ENCODE measurements at places on chromosomes 12 and 14. TPM values are rescaled to one million over a fixed set of nuclear protein-coding genes. Genes with fewer than 3 reads are reported as not detected.

CEP83 gene
- polyA plus RNA-seq = 2.6 TPM

CD163L1 gene
- 3.5 TPM for polyA plus RNA-seq

ADGRD1 gene
- 3.7 TPM for polyA plus RNA-seq

RERG gene
- polyA plus RNA-seq = 3.1 TPM

NPFF gene
- polyA plus RNA-seq = not detected

CCDC175 gene
- not detected for polyA plus RNA-seq

DNA sequence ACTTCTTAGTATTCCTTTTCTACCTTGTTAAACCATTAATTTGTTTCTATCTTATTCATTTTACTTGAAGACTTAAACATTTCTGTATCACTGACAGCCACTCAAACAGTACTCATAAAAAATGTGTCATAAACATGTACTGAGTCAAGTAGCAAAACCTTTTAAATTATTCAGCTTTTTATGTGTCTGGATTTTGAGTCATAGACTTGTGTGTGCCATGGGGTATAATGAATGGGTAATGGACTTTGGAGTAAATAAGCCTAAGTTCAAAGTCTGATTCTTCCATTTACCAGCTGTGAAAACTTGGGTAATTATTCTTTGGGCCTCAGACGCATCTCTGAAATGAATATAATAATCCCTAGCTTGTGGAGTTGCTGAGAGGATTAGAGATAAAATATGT is 199.0 kb downstream of the RAD51B start:
- H3K4me3 ChIP-seq = no peak overlapping the region
- H3K4me1 ChIP-seq = peaks cover 16% of the 10 kb centered on the region
- no peaks in the 10 kb centered on the region for H3K36me3 ChIP-seq
- H3K27ac ChIP-seq = no peak overlapping the region
- peak; percentile 46 for DNase-seq

GRCh38 chr14:64880221-64881121 is 764 bp upstream of the SPTB start:
- peak overlapping the region; percentile 60 for H3K4me3 ChIP-seq
- H3K27me3 ChIP-seq = peaks cover 74% of the 10 kb centered on the region
- H3K4me1 ChIP-seq = peaks cover 24% of the 10 kb centered on the region
- DNase-seq = peak; percentile 46
- H3K36me3 ChIP-seq = no peaks in the 10 kb centered on the region

GRCh38 chr12:111424793-111425251 is 19.1 kb downstream of the SH2B3 start:
- no peak overlapping the region for H3K4me3 ChIP-seq
- H3K27me3 ChIP-seq = no peaks in the 10 kb centered on the region
- peaks cover 15% of the 10 kb centered on the region for H3K36me3 ChIP-seq
- no peak for DNase-seq
- peaks cover 36% of the 10 kb centered on the region for H3K4me1 ChIP-seq

GRCh38 chr12:59973515-59973914 is 377.7 kb downstream of the SLC16A7 start:
- H3K27me3 ChIP-seq = no peaks in the 10 kb centered on the region
- H3K4me1 ChIP-seq = no peaks in the 10 kb centered on the region
- no peak overlapping the region for H3K4me3 ChIP-seq
- no peaks in the 10 kb centered on the region for H3K36me3 ChIP-seq
- H3K27ac ChIP-seq = no peak overlapping the region

- H3K4me1 ChIP-seq = peaks cover 66% of the 10 kb centered on the region
- H3K4me3 ChIP-seq = peak overlapping the region; percentile 85
- no peaks in the 10 kb centered on the region for H3K36me3 ChIP-seq
- no peak for DNase-seq
- H3K27ac ChIP-seq = peak overlapping the region; percentile 99
Observed at GRCh38 chr12:89350630-89351488, 1.4 kb downstream of the DUSP6 start.

GRCh38 chr14:75614179-75614578 is 35.8 kb downstream of the FLVCR2 start:
- peak overlapping the region; percentile 59 for H3K27ac ChIP-seq
- no peaks in the 10 kb centered on the region for H3K4me1 ChIP-seq
- no peak for DNase-seq
- H3K4me3 ChIP-seq = no peak overlapping the region

GRCh38 chr12:112900298-112901145 is 6.2 kb upstream of the OAS1 start:
- H3K4me3 ChIP-seq = no peak overlapping the region
- H3K4me1 ChIP-seq = no peaks in the 10 kb centered on the region
- no peak overlapping the region for H3K27ac ChIP-seq
- peak; percentile 70 for DNase-seq
- no peaks in the 10 kb centered on the region for H3K27me3 ChIP-seq
- no peaks in the 10 kb centered on the region for H3K36me3 ChIP-seq

DNA sequence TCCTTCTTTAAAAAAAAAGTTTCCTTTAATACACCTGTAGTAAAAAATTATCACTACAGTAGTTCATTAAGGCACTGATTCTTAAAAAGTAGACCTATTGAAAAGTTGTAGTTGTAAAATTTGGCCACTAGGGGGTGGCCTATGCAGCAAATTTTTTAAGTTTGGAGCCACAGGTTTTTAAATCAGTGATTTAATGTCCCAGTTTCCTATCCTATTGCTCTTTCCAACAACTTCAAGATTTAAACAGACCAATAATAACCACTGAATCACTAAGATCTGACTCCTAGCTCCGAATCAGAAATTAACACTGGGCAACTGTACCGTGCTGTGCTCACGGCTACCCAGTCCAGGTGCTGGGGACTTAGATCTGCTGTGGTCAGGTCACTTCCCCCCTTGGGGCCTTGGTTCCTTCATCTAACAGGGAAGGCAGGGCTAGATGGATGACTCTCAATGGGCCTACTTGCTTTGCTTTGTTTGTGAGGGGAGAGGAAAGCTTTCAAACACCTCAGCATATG is 279.3 kb downstream of the MED13L start:
- H3K4me3 ChIP-seq = no peak overlapping the region
- DNase-seq = peak; percentile 75
- H3K4me1 ChIP-seq = no peaks in the 10 kb centered on the region
- H3K27ac ChIP-seq = peak overlapping the region; percentile 8
- H3K36me3 ChIP-seq = peaks cover 64% of the 10 kb centered on the region

DNA sequence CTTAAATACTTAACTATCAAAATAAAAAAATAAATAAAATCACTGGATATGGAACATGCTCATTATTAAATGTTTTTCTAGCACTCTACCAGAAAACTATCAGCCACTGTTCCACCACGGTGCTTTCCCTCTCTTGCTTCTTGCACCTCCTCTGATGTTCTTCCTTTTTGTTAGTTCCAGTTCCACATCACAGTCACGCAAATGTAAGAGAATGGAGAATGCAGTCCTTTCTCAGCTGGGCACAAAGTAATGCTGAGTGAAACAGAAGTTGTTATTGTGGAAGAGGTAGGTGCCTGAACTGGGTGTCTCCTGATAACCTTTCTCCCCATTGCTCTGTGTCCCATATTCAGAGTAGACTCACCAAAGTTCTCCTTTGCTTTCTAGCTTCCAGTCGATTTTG is 1116.9 kb upstream of the TMEM132C start:
- no peaks in the 10 kb centered on the region for H3K36me3 ChIP-seq
- DNase-seq = no peak
- H3K4me1 ChIP-seq = peaks cover 7% of the 10 kb centered on the region
- H3K4me3 ChIP-seq = no peak overlapping the region

- DNase-seq = peak; percentile 75
- H3K36me3 ChIP-seq = no peaks in the 10 kb centered on the region
- no peaks in the 10 kb centered on the region for H3K27me3 ChIP-seq
- H3K4me3 ChIP-seq = peak overlapping the region; percentile 12
- peaks cover 29% of the 10 kb centered on the region for H3K4me1 ChIP-seq
Observed at GRCh38 chr14:20624495-20625070, 16.9 kb downstream of the OR6S1 start.

DNA sequence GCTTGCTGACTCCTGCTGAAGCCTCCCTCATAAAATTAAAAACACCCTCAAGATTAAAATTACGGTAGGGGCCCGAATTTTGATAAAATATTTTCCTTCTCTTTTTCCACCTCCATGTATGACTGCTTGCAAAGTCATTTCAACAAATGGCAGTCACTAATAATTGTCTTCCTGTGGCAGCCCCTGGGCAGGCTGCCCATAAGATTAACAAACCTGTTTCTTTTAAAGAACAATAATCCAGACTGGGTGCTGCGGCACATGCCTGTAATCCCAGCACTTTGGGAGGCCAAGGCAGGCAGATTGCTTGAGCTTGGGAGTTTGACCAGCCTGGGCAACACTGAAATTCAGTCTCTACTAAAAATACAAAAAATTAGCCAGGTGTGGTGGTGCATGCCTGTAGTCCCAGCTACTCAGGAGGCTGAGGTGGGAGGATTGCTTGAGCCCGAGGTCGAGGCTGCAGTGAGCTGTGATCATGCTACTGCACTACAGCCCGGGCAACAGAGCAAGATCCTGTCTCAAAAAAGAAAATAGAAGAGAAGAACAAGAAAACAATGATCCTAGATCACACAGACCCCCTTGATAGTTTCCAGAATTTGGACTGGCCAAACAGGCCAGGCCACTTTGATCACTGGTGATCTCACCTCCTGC is 8.7 kb downstream of the SAV1 start:
- no peaks in the 10 kb centered on the region for H3K36me3 ChIP-seq
- H3K27ac ChIP-seq = peak overlapping the region; percentile 69
- H3K4me1 ChIP-seq = peaks cover 66% of the 10 kb centered on the region
- DNase-seq = peak; percentile 68

DNA sequence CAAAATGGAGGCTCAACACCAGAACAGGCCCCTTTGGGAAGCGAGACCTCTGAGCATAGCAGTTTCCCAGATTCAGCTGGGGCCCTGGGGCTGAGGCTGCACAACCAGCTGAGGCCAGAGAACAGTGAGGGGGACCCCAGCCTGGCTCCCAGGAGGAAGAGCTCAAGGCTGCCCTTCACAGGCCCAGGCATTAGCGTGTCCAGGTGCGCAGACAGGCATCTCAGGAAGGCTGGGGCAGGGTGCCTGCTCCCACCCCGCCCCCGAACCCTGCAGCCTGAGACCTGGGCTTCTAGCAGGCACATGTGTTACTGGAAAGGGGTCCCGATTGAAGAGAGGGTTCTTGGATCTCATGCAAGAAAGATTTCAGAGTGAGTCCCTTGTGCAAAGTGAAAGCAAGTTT is 27.2 kb downstream of the CALM1 start:
- no peak for DNase-seq
- H3K4me3 ChIP-seq = no peak overlapping the region
- H3K36me3 ChIP-seq = no peaks in the 10 kb centered on the region
- H3K27me3 ChIP-seq = no peaks in the 10 kb centered on the region
- no peak overlapping the region for H3K27ac ChIP-seq

- H3K27me3 ChIP-seq = no peaks in the 10 kb centered on the region
- H3K36me3 ChIP-seq = no peaks in the 10 kb centered on the region
- no peak within 1 kb of the TSS for H3K27ac ChIP-seq
- peaks cover 14% of the 10 kb centered on the region for H3K4me1 ChIP-seq
- DNase-seq = peak; percentile 85
Observed at GRCh38 chr12:46825591-46826414, at the start of gene SLC38A4. SLC38A4 (minus strand) TSS chr12:46825997; CDS start chr12:46793071, 32,926 bp downstream.

GRCh38 chr12:80038062-80038560 is 61.2 kb upstream of the OTOGL start:
- H3K4me1 ChIP-seq = peaks cover 7% of the 10 kb centered on the region
- no peaks in the 10 kb centered on the region for H3K27me3 ChIP-seq
- H3K4me3 ChIP-seq = no peak overlapping the region
- peak overlapping the region; percentile 59 for H3K27ac ChIP-seq
- no peak for DNase-seq

DNA sequence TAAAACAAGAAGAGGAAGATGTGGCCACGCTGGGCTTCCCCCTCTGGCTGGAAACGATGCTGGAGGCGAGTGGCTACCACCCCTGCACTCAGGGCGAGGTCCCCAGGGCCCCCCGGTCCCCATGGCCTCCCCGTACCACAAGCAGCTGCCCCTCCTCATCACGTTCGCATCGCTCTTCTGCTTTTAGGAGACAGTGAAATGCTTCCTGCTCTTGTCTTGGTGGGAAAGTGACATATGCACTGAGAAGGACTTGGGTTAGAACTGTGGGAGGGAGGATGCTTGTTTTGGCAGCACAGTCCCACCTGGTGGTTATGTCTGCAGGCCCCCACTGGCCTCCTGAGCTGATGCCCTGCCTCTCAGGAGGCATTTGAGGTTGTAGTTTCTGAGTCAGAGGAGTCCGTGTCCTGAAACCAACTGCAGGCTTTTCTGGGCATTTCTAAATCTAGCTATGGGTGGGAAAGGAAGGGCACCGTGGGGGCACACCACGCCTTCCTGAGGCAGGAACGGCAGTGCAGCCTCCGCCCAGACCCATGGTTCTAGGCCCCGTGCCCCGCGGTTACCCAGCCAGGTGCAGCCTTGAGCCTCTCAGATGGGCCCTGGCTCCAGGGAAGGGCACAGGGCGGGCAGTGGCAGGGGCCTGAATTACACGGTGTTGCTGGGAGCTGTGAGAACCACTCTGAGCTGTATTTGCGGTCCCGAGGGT is 139.3 kb downstream of the ADGRD1 start:
- H3K4me1 ChIP-seq = no peaks in the 10 kb centered on the region
- no peaks in the 10 kb centered on the region for H3K27me3 ChIP-seq
- no peak overlapping the region for H3K27ac ChIP-seq
- H3K4me3 ChIP-seq = no peak overlapping the region
- no peaks in the 10 kb centered on the region for H3K36me3 ChIP-seq
- no peak for DNase-seq

GRCh38 chr14:23922545-23922944 is 31.0 kb upstream of the DHRS4 start:
- no peak overlapping the region for H3K27ac ChIP-seq
- H3K36me3 ChIP-seq = no peaks in the 10 kb centered on the region
- no peak for DNase-seq
- no peaks in the 10 kb centered on the region for H3K4me1 ChIP-seq
- H3K4me3 ChIP-seq = no peak overlapping the region

- H3K27ac ChIP-seq = no peak overlapping the region
- no peaks in the 10 kb centered on the region for H3K4me1 ChIP-seq
- H3K36me3 ChIP-seq = no peaks in the 10 kb centered on the region
- H3K4me3 ChIP-seq = no peak overlapping the region
- H3K27me3 ChIP-seq = no peaks in the 10 kb centered on the region
Observed at GRCh38 chr12:82279536-82280058, 78.6 kb downstream of the CCDC59 start.

GRCh38 chr12:127282786-127283565 is 984.0 kb upstream of the TMEM132C start:
- H3K4me3 ChIP-seq = no peak overlapping the region
- no peak overlapping the region for H3K27ac ChIP-seq
- no peak for DNase-seq
- H3K4me1 ChIP-seq = no peaks in the 10 kb centered on the region

GRCh38 chr14:94583557-94583956 is 2.3 kb downstream of the SERPINA5 start:
- DNase-seq = no peak
- H3K27me3 ChIP-seq = no peaks in the 10 kb centered on the region
- H3K4me1 ChIP-seq = peaks cover 12% of the 10 kb centered on the region
- H3K27ac ChIP-seq = no peak overlapping the region
- no peaks in the 10 kb centered on the region for H3K36me3 ChIP-seq

- H3K4me3 ChIP-seq = peak overlapping the region; percentile 71
- no peak for DNase-seq
- no peaks in the 10 kb centered on the region for H3K27me3 ChIP-seq
- H3K27ac ChIP-seq = peak overlapping the region; percentile 98
Observed at GRCh38 chr14:73785336-73785833, 66.2 kb upstream of the PTGR2 start.

- H3K36me3 ChIP-seq = peaks cover 27% of the 10 kb centered on the region
- H3K27me3 ChIP-seq = no peaks in the 10 kb centered on the region
- H3K27ac ChIP-seq = peak overlapping the region; percentile 99
- peak; percentile 88 for DNase-seq
Observed at GRCh38 chr12:57089271-57090245, 644 bp downstream of the NAB2 start.

GRCh38 chr14:39469094-39469710 is 37.0 kb upstream of the FBXO33 start:
- DNase-seq = peak; percentile 51
- no peaks in the 10 kb centered on the region for H3K36me3 ChIP-seq
- H3K4me3 ChIP-seq = no peak overlapping the region
- no peak overlapping the region for H3K27ac ChIP-seq

GRCh38 chr12:51188359-51189051 is 15.6 kb upstream of the TFCP2 start:
- no peak for DNase-seq
- no peak overlapping the region for H3K27ac ChIP-seq
- no peaks in the 10 kb centered on the region for H3K27me3 ChIP-seq
- peaks cover 6% of the 10 kb centered on the region for H3K36me3 ChIP-seq

All from stomach (tissue), 19 donors.